ENCODE measurements at places on chromosomes 6 and 20.

- no peak for DNase-seq
Observed at GRCh38 chr6:55175078-55176049, 1.0 kb downstream of the HCRTR2 start.

GRCh38 chr6:158988477-158988876, 11.5 kb downstream of the RSPH3 start:
- DNase-seq = no peak

- no peak for DNase-seq
Observed at GRCh38 chr6:22221630-22222029, 75.2 kb downstream of the PRL start.

DNA sequence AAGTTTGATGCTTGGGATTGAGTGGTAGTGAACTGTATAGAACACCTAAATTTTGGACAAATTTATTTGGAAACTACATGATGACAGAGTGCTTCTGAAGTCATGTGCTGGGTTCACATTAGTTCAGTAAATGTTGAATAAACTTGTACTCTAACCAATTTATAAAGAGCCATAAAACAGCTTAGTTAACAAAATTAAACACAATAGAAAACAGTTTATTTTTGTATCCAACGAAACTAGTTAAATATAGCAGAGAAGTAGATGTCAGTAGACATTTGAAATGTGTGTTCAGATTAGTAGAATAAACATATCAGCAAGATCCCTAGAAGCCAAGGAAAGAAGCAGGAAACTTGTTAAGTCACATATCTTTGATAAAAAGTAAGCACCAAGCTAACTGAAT, 32.1 kb downstream of the SCAF8 start:
- DNase-seq = no peak

- DNase-seq = no peak
Observed at GRCh38 chr20:61779176-61779965, 286.3 kb downstream of the TAF4 start.

DNA sequence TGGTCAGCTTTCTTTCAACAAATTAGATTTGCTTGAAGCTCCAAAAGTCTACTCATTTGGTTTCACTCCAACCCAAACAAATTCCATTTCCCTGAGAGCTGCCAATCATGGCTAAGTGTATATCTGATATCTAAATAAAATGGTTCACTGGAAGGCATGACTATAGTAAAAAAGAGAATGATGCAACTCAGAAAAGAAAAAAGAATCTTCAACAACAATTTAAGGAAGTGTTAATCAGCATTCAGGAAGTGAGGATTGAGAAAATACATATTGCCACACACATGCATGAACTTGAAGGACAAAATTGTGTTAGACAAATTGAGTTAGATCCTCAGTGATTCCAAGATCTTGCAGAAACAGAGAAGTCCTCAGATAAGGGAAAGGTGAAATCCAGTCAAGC, 972.9 kb upstream of the FLRT3 start:
- no peak for DNase-seq

- DNase-seq = peak; percentile 35
Observed at GRCh38 chr6:28673787-28674671, 148.3 kb downstream of the GPX5 start.

- no peak for DNase-seq
Observed at GRCh38 chr6:128256095-128256494, 264.3 kb downstream of the PTPRK start.

DNA sequence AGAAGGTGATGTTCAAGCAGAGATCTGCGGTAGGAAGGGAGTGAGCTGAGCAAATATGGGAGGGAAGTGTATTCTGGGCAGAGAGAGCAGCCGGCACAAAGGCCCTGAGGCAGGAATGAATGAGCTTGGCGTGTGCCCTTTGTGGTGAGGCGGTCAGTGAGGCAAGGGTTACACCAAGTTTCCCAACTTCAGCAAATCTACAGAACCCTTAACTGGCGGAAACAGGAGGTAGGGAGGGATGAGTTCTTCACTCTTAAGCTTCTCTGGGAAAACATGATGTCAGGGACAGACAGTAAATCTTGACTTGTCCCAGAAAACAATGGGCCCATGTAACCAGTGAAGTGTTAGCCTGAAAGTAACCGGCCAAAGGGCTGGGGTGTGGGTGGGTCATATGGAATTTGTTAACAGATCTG, 97.1 kb upstream of the PTPN1 start:
- no peak for DNase-seq
